ENCODE measurements at places on chromosomes 11 and 22.

DNA sequence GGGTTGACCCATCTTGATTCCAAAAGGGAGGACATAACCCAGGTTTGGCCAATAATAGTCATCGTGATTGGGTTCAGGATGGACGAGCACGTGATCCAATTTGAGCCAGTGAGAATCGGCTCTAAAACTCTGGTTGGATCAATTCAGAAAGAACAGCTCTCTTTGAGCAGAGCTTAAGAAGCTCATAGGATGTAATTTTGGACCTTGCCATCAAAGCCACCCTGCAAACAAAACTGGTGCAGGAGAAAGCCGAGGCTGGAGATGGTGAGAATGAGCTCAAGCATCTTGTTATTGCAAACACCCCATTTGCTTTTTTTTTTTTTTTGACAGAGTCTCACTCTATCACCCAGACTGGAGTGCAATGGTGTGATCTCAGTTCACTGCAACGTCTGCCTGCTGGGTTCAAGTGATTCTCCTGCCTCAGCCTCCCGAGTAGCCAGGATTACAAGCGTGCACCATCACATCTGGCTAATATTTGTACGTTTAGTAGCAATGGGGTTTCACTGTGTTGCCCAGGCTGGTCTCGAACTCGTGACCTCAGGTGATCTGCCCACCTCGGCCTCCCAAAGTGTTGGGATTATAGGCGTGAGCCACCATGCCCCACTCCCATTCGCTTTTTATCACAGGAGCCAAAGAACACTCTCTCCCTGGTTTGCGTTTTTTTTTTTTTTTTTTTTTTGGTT, 13.8 kb upstream of the MIAT start:
- no peak for DNase-seq

DNA sequence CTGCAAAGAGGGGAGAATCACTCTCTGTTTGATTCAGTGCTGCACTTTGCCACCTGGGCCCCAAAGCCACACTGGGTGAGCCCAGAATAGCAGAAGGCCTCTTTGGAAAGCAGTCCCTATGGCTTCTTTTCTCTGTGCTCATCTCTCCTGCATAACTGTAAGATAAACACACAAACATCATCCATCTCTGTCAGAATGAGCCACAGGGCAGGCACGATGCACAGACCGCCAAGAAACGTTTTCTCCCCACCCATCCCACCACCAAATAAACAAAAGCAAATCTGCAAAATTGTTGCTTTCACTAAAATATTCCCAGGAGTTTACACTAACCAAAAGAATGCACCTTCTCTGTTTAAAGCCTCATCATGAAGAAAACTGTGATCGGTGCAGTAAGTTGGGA, 196.4 kb upstream of the POU2AF2 start:
- no peak for DNase-seq

DNA sequence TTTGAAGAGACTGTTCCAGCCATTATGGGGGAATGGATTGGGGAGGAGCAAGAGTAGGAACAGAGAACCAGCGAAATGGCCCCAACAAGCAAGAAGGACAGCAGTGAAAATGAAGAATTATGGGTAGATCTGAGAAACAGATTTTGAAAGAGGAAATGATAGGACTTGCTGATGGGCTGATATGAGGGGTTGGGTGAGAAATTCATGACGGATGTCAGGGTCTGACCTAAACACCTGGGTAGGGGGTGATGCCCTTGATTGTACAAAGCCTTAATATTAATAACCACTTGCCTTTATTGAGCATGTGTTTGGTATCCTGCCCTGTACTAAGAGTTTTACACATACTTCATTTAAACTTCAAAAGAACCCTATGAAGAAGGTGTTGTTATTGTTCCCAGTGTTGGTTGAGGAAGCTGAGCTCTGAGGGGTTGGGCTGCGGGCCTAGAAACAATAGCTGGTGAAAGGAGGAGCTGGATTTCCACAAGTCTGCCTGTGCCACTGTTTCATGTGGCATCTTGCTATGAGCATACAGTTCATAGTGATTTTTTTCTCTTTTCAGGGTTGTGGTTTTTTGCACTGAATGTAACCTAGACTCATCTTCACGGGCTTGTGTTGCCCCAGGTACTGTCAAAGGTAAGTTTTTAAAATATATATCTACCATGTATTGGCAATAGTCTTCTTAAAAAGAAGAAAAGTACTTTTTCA, 61.1 kb upstream of the TNRC6B start:
- DNase-seq: no peak

- no peak for DNase-seq
Measured at GRCh38 chr11:112620621-112621394, 340.4 kb upstream of the NCAM1 start.

GRCh38 chr11:46731545-46731944, 12.5 kb downstream of the F2 start:
- no peak for DNase-seq

- DNase-seq: no peak
Measured at GRCh38 chr11:36065436-36065835, 121.6 kb downstream of the LDLRAD3 start.

DNA sequence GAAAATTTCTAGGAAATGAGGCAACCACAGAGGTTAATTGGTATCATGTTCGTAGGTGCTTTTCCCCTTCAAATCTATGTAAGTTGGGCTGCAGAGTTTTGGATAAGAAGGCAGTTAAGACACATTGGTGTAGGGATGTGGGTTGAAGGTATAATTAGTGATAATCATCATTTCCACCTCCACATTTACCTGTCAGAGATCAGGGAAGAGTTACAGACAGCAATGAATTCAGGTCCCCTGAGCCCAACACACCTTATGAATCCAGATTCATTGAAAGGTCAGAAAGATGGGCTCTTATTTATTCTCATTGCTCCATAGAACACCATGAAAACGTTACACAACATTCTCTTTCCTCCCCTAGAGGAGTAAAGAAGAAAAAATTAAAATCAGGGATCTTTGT, 308.7 kb downstream of the C11orf87 start:
- no peak for DNase-seq

DNA sequence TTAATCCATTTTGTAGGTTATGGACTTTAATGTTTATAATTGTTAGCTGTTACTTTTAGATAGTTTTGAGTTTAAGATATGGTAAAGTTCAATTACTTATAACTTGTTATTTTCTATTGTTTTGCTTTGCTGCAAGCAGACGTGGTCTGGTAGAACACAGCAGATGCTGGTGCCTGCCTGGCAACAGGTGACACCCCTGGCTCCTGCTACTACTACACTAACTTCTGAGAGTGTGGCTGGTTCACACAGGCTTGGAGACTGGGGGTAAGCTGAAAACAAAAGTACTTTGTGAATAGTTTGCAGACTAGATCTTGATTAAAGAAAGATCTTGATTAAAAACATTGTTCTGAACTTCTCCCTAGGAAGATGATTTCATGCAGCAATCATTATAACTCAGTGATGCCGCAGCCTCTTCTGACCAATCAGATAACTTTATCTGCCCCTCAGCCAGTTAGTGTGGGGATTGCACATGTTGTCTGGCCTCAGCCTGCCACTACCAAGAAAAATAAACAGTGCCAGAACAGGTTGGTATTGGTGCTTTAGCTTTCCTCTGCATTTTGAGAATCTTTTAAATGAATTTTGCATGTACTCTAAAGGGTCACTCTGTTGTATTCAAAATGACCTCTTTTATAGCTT, 90.4 kb downstream of the HIPK3 start:
- DNase-seq: no peak

GRCh38 chr11:109972939-109973338, 120.3 kb upstream of the ZC3H12C start:
- no peak for DNase-seq

- no peak for DNase-seq
Measured at GRCh38 chr11:71198823-71199165, 53.6 kb downstream of the SHANK2 start.

DNA sequence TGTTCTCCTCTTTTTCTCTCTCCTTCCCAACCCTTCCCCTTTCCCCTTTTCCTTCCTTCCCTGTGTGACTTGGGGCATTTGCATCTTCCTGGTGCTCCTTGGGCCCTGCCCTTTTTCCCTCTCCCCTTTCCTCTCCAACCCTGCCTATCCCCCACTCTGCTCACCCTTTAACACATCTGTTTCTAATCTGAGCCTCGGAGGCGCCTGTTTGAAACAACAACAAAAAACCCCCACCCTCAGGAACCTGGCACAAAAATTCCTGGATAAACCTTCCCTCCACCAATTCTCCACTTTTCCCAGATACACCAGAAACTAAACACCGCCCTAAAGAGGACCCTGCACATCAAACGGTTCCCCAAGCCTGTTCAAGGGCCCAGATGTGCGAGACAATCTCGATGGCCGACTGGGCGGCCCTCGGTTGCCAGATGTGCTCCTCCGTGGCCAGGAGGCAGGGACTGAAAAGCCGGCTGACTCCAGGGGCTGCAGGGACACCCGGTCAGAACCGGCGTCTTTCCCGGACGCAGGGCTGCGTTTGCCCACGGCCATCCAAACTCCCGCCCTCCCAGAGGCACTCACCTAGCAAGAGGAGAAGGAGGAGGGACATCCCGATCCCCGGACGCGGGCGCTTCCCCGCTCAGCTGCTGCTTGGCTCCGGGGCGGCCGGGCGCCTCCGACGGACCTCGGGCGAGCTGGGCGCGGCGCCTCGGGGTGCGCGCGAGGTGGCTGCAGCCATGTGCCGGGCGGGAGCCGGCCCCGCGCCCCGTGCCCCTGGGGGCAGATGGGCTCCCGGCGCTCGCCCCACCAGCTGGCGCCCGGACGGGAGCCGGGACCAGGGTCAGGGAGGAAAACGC, 486 bp downstream of the CLMP start:
- DNase-seq: no peak

- no peak for DNase-seq
Measured at GRCh38 chr11:108708173-108708572, 43.3 kb downstream of the DDX10 start.

GRCh38 chr11:88059326-88059725, 115.9 kb downstream of the RAB38 start:
- DNase-seq: no peak

DNA sequence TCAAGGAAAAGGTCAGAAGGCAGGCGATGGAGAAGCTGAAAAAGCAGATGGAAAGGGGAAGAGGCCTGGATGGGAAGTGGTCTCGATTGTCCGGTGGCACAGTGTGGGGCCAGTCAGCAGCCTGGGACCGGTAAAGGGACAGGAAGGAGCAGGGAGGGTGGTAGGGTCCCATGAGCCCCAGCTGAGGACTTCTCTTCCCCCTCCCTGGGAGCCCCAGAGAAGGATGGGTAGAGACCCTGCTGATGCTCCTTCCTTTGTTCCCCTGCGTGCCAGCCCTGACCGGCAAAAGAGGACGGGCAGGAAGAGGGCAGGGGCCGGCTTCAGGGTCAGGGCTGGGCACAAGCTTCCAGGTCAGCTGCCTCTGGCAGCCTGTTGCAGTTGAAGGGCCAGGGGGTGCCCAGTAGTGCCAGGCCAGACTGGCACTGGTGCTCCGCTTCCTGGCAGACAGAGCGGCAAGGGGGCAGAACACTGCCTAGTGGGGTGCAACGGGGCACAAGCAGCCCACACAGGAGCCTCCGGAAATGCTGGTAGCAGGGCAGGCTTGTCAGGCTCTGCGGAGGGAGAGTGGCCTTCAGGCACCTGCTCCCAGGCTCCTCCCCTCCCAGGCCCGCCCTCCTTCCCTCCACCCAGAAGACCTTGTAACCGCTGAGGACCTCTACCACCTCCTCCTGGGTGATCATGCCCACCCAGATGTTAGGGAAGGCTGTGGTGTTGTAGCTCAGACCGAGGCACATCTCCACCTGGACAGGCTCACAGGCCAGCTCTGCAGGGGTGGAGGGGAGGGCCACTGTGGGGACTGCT, 739 bp upstream of the C1QTNF5 start:
- DNase-seq: no peak

DNA sequence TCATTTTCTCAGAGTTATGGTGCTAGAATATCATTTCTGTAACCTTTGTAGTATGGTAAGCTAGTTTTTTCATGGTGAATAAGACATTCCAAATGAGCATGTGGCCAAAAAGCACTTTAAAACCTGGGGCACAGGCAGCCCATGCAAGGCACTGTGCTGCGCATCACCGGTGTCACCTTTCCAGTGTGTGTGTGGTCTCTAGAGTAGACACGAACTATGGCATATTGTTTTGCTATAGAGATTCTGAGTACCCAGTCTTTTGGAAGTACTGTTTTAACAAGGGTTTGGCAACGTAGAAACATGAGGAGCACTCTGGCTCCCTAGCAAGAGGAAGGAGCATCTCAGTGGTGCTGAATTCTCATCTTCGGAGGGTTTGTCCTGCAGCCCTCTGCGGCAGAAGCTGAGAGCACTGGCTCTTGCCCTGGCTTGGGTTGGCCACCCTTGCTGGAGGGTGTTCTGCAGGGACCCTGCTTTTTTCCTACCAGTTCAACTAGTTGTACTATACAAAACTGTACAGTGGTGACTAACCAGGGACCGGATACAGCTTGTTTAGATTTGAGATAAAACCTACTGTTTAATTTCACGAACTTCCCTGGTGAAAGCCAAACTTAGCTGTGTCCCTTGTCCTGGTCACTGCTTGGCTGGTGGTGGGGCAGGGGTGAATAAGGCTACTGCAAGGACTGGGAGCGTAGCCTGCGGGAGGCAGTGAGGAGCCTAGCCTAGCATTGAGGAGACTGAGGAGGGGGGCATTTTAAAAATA, 135.7 kb downstream of the ATXN10 start:
- no peak for DNase-seq

DNA sequence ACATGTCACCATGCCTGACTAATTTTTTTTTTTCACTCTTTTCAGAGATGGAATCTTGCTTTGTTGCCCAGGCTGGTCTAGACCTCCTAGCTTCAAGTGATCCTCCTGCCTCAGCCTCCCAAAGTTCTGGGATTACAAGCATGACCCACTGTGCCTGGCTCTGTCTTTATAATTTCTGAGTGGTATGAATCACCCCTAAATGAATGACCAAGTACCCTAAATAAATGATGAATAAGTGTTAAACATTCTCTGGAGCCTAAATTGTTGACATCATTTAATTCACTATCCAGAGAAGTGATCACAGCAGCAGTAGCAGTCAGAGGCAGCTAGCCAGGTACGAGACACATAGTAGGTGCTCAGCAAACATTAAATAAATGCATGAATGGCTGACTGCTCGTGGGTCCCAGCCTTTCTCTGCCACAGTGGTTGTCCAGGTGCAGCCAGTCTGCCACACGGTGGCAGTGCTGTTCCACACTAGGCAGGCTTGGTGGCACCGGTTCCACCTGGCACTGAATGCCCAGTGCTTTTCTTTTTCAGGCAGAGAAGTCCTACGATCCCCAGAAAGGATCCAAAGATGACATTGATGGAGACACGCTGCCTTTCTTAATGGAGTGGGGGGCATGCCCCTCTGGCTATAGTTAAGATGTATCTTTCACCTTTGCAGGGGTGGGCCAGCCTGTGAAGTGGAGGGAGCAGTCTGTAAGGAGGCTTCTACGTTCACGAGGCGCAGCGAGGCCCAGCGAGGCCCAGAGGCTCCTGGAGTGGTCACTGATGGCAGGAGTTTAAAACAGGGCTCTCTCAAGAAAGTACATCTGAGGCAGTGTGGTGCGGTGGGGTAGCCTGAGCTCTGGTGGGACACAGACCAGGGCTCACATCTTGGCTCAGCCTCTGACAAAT, 8.7 kb upstream of the TTC12 start:
- DNase-seq: peak; percentile 52

DNA sequence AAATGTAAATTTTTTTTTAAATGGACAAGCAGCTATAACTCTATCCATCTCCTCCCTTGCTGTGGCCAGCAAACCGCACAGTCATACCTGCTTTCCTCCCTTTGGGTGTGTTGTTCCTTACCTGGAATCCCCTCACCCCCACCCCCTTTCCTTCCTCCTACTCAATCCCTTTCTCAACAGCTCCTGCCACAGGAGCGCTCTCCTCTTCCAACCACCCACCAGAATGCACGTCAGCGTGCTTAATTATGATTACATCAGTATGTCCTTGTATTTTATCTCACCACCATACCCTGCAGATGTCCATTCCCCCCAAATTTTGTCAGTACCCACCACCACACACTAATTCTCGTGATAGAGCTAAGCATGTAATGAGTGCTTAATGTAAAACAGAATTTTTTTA, 60.9 kb upstream of the LMO2 start:
- DNase-seq: no peak
